Activated B cell treated with CpG ODN at 0.5 μM for 24 hours (primary cell): ENCODE measurements at places on chromosomes 6 and 20. TPM values are rescaled to one million over a fixed set of nuclear protein-coding genes. Genes with fewer than 3 reads are reported as not detected.
A peak's percentile ranks its signal among the peaks of the same experiment; 100 is the strongest.

- no peaks in the 10 kb centered on the region for H3K27me3 ChIP-seq
- no peaks in the 10 kb centered on the region for H3K4me1 ChIP-seq
- no peak overlapping the region for H3K4me3 ChIP-seq
- H3K36me3 ChIP-seq = peaks cover 69% of the 10 kb centered on the region
Measured at GRCh38 chr20:35347011-35347410, 54.8 kb upstream of the FAM83C start.

- H3K27me3 ChIP-seq = no peaks in the 10 kb centered on the region
- DNase-seq = no peak
- H3K27ac ChIP-seq = no peak overlapping the region
- H3K36me3 ChIP-seq = peaks cover 2% of the 10 kb centered on the region
Measured at GRCh38 chr6:108883172-108883571, 35.0 kb downstream of the ARMC2 start.

DNA sequence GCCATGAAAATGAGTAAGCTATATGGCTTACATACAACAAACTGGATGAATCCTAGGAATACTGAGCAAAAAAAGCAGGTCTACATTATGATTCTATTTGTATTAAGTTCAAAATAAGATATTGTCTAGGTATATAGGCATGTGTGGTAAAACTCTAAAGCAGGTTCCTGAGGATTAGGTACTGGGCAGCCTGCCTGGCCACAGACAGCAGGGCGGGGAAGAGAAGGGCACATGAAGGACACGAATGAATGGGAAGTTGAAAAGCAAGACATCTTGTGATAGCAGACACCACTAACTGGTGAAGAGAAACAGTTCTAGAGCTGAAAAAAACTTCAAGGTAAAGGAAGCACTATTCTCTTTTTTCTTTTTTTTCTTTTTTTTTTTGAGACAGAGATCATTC is 72.6 kb upstream of the SLC4A11 start:
- no peak overlapping the region for H3K4me3 ChIP-seq
- no peaks in the 10 kb centered on the region for H3K27me3 ChIP-seq
- no peaks in the 10 kb centered on the region for H3K4me1 ChIP-seq
- no peak for DNase-seq
- peaks cover 33% of the 10 kb centered on the region for H3K36me3 ChIP-seq

DNA sequence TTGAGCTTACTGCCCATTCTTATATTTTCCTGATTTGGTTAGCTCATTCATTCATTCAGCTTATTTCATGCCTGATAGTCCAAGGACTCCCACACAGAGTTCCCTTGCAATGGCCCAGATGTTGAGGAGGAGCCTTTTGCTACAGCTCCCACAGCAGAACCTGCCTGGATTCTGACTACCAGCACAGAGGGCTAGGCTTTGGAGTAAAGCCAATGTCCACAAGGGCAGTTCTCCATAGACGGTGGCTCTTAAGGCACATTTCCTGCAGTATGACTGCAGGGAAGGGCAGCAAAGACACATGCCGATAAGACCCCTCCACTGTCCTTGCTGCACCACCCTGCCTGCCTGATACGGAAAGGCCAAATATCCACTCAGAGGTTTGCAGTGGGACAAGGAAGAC is 112.3 kb upstream of the SYNDIG1 start:
- no peak overlapping the region for H3K4me3 ChIP-seq
- H3K27ac ChIP-seq = no peak overlapping the region
- no peaks in the 10 kb centered on the region for H3K4me1 ChIP-seq
- DNase-seq = no peak

DNA sequence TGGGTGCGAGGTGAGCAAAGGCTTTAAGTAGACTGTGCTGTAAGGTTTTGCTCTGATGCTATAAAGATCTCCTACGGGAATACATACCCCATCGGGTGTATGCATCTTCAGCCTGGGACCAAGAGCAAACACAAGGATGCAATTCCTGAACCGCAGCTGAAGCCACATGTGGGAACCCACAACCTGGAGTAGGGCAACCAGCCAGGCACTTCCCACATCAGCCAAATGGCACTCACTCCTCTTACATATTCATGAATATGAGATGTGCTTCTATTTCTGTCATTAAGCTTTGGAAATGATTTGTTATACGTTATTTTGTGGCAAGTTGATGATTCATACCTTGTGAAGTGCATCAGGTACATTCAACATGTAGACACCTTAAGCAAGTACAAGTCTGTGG is 619.2 kb downstream of the C6orf118 start:
- H3K27ac ChIP-seq = no peak overlapping the region
- no peaks in the 10 kb centered on the region for H3K27me3 ChIP-seq
- H3K4me3 ChIP-seq = no peak overlapping the region
- no peaks in the 10 kb centered on the region for H3K36me3 ChIP-seq

DNA sequence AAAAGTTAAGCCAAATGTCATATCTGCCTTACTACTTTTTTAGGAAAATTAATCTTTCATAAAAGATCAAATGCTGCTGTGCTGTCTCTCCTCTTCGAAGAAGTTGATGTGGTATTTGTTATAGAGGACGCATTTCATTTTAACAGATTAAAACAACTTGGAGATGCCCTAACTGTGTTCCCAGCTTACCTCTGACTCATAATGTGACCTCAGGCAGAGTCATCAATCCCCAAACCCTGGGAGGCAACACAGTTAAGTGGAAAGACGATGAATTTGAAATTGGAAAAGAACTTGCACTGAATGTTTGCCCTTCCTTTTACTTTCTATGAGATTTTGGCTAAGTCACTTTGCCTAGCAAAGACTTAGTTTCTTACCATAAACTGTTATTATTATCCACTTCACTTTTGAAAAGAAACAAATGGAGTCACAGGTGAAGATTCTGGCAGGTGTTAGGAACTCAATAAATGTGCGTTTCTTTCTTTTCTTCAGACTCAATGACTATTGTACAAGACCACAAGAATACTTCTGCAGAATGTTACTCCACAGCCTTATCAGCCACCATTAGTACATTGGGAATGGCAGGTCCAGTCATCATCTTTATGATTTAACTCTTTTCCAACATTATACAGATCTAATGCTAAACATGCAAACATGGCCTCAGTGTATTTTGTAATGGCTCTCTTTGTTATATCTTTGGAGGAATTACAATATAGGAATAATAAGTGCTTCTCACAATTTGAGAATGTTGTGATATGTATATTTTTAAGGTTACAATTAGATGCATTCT is 102.6 kb downstream of the COL21A1 start:
- no peak for DNase-seq
- no peak overlapping the region for H3K4me3 ChIP-seq
- no peaks in the 10 kb centered on the region for H3K27me3 ChIP-seq
- no peaks in the 10 kb centered on the region for H3K4me1 ChIP-seq
- H3K27ac ChIP-seq = no peak overlapping the region

- peak overlapping the region; percentile 81 for H3K4me3 ChIP-seq
- H3K4me1 ChIP-seq = peaks cover 50% of the 10 kb centered on the region
- peaks cover 18% of the 10 kb centered on the region for H3K36me3 ChIP-seq
- no peak for DNase-seq
Measured at GRCh38 chr6:33634161-33634727, 13.1 kb downstream of the ITPR3 start.

DNA sequence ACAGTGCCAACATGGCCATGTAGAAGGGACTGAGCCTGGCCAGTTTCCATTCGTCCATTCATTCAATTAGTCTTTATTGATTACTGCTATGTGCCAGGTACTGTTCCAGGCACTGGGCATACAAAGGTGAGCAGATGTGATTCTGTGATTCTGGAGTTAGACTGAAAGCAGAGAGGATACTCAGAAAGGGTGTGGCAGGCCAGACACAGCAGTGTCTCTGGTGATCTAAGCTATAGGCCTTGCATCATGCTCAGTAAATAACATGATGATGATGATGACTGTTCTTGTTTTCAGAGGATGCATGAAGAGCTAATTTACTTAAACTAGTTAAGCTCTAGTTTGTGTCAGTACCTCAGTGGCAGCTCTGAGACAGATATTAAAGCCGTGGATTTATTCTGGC is 31.4 kb upstream of the FUCA2 start:
- no peak overlapping the region for H3K4me3 ChIP-seq
- H3K27ac ChIP-seq = no peak overlapping the region
- H3K4me1 ChIP-seq = peaks cover 18% of the 10 kb centered on the region
- H3K27me3 ChIP-seq = no peaks in the 10 kb centered on the region

Gene HLA-DRB1
- 621 and 630 TPM in 2 replicates for total RNA-seq

Gene MYB
- 2.8 and 3.2 TPM in 2 replicates for total RNA-seq

Gene WASF1
- total RNA-seq = 5.1 and 6.2 TPM in 2 replicates

Gene CALHM4
- total RNA-seq = not detected in 2 replicates

Gene CDK5RAP1
- total RNA-seq = 44.2 and 50.5 TPM in 2 replicates

Gene NUDT3
- 24.1 and 27.0 TPM in 2 replicates for total RNA-seq

Gene VPS52
- 82.0 and 97.2 TPM in 2 replicates for total RNA-seq

Gene RIPPLY2
- total RNA-seq = not detected in 2 replicates
